NCI-H226 (cell line): ENCODE measurements at places on chromosomes 4 and X.

DNA sequence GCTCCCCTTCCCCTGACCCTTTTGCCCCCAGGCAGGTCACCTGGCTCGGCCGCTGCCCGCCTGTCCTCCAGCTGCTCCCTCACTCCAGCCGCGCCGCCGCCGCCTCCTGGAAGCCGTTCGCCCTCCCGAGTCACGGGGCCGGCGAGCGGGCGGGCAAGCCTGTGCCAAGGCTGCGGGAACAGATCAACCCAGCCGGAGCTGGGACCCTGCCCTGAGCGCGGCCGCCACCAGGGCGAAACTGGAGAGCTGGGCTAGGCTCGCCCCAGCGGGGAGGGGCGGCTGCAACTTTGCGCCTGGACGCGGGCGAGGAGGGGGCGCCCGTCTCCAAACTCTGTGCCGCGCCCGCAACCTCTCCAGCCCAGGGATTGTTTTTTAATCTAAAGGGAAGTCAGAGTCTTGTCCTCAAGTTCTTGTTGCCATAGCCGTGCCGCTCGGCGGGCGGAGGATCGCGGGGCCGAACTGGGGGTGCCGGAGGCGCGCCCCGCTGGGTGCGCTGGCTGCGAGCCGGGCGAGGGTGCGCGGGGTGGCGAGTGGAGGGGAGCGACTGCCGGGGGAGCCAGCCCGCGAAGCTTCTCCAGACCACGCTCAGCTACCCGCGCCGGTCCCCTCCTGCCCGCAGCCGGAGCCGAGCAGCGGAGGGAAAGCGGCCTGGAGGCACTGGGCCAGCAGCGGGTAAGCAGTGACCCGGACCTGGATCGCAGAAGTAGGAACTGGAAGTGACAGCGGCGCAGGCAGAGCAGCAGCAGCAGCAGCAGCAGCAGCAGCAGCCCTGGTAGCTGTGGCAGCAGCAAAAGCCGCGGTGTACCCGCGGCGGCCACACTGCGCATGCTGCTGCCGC is 13.4 kb downstream of the ARHGEF6 start:
- DNase-seq, result no peak

DNA sequence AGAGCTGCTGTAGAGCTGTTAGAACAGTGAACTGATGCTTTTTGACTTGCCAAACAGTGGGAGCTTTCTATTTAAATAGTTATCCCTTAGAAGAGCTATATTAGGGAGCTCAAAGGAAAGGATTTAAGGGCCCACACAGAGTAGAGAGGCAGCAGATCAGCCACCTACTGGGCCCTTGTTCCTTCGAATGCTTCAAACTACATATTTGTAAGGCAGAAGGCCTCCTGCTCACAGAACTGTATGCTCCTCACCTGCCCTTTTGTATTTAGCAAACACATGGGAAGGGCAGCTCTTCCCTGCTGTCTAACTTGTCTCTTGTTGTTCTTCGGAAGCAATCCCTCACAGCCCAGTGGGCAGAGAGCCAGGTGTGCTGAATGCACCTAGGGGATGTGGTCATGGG is 38.0 kb downstream of the IL1RAPL1 start:
- no peak for DNase-seq

DNA sequence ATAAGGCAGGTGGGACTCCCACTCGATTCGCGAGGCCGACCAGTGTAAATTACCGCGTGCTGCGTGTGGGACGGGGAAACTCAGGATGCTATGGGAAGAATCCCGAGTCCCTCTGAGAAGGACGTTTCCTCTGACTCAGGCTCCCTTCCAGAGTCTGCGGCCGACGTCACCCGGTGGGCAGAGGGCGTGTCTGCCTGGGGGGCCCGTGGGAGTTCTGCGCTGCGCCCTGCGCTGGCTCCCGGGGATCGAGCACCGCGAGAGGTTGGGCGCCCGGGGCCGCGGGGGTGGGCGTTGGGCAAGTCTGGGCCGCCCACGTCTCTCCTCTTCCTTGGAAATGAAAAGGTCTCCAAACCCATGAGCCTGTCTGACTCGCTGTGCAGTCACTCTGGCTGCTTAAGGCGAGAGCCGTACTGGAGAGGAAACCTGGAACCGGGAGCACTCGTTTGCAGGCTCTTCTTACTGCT is 568 bp downstream of the NIPAL1 start:
- DNase-seq, result peak; percentile 87

- peak; percentile 48 for DNase-seq
Observed at GRCh38 chr4:168337550-168337940, 19.0 kb upstream of the DDX60 start.

DNA sequence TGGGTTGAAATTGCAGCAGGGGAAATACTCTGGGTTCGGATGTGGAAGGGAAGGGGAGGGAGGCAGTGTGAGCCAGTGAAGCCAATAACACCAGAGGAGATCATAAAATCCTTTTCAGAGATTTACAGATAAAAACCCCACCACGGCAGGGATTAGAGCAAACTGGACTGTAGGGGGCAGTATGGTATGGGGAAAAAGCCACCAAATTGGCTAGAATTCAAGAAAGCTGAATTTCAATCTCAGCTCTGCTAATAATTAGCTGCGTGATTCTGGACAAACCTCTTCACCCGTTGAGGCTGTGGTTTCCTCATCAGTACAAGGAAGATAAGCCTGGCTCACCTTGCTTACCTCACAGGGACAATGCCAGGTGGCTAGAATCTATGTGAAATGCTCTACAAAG is 108.1 kb downstream of the ATG4A start:
- DNase-seq, result no peak

DNA sequence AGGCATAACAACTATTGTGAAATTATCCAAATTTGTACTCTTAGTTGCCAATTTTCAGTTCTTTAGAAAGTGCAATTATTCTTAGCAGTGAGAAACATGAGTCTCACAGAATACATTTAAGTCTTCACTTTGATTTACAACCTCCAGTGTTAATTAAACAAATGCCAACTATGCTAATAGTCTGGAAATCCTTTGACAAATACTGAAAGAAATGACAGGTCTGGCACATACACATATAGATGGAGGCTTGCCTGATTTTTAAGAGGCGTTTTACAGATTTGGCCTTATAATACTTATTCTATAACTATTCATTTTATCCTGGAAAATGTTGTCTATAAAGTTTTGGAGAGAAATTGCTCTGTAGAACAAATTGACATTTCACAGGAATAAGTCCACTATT is 320.1 kb downstream of the TRIML1 start:
- DNase-seq, result no peak

- no peak for DNase-seq
Observed at GRCh38 chr4:76590798-76591281, 155.8 kb downstream of the SHROOM3 start.

GRCh38 chr4:71262161-71262560 is 76.7 kb upstream of the SLC4A4 start:
- no peak for DNase-seq

DNA sequence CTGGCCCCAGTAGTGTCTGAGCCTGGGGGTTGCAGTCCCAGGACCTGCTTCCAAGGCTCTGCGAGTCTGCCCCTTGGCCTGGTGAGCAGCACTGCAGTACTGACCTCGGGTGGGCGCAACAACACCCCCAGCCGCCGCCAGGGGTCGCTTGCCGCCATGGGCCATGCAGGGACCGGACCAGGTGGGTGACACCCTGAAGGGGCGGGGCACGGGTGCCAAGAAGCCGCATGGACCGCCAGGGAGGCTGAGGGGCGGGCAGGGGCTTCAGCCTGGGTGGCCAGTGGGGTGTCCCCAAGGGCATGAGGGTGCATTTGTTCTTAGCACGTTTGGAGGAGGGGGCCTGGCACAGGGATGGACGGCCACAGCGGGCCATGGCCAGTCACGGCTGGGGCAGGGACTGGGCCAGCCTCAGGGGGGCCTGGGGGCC is 25.0 kb downstream of the TACC3 start:
- peak; percentile 21 for DNase-seq

GRCh38 chr4:6121941-6122340 is 78.4 kb downstream of the JAKMIP1 start:
- no peak for DNase-seq

GRCh38 chr4:155822572-155822971 is 43.5 kb downstream of the ASIC5 start:
- peak; percentile 28 for DNase-seq

- no peak for DNase-seq
Observed at GRCh38 chrX:49237060-49237459, 1.8 kb downstream of the CCDC22 start.

- DNase-seq, result no peak
Observed at GRCh38 chr4:9808077-9808476, 26.6 kb downstream of the DRD5 start.

DNA sequence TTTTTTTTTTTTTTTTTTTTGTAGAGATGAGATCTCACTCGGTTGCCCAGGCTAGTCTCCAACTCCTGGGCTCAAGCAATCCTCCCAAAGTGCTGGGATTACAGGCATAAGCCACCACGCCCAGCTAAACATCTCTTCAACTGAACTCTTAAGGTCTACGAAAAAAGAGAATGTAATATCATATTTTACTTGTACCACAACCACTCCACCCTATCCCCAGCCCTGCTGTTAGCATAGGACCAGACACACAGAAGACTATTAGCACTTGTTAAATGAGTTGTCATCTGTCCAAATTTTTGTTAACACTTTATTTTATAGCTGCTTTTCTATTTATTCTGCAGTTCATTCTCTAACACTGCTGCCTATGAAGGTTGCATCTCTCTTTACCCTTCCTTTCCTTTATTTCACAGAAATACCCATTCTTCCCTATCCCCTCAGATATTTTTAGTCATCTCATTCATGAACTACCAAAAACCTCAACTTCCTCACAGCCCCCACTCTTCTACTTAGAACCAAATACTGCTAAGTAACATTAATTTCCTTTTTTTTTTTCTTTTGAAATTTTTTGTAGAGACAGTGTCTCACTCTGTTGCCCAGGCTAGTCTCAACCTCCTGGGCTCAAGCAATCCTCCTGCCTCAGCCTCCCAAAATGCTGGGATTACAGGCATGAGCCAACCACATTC is 10.1 kb downstream of the SNX12 start:
- DNase-seq, result no peak

GRCh38 chr4:1623400-1623799 is 60.7 kb downstream of the FAM53A start:
- no peak for DNase-seq

- peak; percentile 59 for DNase-seq
Observed at GRCh38 chr4:37562592-37562991, 123.6 kb downstream of the RELL1 start.

DNA sequence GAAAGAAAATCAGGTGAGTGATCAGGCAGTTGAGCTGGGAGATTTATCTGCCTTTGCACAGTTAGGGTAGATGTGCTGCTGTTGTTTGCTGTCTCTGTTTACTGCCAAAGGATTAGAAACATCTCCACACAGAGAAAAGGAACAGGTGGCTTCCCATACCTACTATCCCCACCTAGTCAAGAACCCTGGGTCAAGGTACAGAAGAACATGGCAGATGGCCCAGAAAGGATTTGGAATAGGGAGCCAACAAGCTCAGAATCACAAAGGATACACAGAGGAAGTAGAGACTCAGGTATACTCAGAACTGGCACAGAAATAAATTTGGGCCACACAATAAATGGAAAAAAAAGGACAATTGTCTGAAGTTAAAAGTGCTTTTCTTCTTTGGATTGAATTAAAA is 64.3 kb downstream of the TIGD2 start:
- no peak for DNase-seq

- DNase-seq, result no peak
Observed at GRCh38 chrX:13768939-13769338, 34.4 kb downstream of the OFD1 start.

DNA sequence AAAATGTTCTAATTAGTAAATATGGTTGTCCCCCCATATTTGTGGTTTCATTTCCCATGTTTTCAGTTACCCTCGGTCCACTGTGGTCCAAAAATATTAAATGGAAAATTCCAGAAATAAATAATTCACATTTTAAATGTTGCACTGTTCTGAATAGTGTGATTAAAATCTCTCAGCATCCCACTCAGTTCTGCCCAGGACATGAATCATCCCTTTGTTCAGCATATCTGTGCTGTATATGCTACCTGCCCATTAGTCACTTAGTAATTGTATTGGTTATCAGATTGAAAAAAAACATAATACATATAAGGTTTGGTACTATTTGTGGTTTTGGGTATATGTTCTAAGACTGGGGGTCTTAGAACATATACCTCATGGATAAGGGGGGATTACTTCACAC is 55.1 kb upstream of the NXF3 start:
- DNase-seq, result no peak

- DNase-seq, result no peak
Observed at GRCh38 chrX:19991350-19991718, 473 bp upstream of the BCLAF3 start.

DNA sequence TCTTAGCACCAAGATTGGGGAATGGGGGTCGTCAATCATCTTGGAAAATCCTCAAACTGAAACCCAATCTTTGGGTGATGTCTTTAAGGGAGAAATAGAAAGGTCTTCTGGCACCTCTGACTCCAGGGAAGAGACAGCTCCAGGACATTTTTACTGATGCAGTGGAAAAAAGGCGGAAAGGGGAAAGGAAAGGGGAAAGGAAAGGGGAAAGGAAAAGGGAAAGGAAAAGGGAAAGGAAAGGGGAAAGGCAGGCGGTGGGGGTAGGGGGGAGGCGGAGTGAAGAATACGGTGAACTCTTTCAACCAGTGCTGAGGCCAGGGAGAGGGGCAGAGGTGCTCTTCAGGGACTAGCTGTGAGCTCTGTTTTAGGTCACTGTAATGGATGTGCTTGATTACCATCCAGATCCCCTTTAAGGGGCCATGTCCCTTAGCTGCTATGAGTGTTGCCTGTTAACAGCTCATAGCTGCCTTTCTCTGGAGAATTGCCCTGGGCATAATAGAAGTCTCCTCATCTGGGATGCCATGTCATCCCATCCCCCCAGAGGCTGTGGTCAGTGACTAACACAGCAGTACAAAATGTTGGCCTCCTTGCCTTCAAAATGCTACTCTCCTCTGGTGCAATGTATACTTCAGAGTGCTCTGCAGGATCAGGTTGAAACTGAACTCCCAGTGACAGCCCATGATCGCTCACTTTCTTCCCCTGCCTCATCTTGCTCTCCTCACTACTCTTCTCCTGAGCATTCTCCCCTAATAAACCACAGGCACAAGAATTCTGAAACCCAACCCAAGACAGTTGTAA is 92.4 kb upstream of the AP1S2 start:
- DNase-seq, result peak; percentile 71
